Cortex of kidney (tissue), 1 donor: ENCODE measurements at places on chromosomes 2 and 18.

DNA sequence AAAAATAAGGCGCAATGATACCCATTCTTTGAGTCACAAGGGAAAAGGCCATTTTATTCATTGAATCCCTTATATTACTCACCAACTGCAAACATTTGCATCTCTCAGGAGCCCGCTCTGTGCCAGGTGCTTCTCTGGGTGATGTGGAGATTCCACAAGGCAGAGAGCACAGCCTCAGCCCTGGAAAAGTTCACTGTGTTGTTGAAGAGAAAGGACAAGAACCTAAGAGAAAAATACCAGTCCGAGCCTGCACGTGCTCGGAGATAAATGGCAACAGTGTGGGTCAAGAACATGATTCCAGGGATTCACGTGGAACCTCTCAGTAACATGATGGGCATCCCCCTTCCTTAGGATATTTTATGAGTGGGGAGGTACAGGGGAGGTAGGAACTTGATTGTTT, 11.8 kb downstream of the GNAL start:
- DNase-seq = no peak

- no peak for DNase-seq
These were observed 214.3 kb upstream of the APCDD1 start for GRCh38 chr18:10239991-10240634.

DNA sequence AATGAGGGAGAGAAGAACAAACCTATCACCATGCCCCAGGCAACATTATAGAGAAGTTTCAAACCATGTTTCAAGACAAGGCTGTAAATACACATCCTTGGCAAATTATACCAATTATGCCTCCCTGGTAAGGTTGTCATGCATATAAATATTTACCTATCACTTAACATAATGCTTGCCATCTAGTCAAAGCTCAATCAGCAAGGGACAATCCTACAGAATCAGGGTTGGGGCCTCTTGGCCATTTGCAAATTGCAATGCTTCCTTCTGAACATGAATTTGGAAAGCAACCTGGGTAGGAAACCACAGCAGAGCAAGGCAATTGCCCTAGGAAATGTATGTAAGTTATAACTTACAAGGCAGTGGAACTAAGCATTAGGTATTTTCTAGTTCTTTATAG, 907.2 kb upstream of the CDH2 start:
- no peak for DNase-seq

DNA sequence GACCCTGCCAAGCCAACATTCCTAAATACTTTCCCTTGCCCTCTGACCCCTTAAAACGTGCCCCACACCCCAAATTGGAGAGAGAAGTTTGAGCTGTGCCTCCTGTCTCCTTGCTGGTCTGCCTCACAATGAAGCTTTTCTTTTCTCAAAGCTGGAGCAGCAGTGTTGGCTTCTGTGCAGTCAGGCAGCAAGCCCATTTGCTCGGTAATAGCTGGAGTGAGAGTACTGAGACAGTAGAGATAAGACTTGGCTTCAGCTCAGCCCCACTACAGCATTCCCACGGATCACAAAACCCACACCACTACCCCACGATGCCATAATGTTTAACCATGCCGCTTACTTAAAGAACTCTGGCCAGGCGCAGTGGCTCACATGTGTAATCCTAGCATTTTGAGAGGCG, 73.0 kb downstream of the NCAPH start:
- no peak for DNase-seq

- DNase-seq = no peak
These were observed 1.5 kb downstream of the STRADB start for GRCh38 chr2:201452922-201453643.

DNA sequence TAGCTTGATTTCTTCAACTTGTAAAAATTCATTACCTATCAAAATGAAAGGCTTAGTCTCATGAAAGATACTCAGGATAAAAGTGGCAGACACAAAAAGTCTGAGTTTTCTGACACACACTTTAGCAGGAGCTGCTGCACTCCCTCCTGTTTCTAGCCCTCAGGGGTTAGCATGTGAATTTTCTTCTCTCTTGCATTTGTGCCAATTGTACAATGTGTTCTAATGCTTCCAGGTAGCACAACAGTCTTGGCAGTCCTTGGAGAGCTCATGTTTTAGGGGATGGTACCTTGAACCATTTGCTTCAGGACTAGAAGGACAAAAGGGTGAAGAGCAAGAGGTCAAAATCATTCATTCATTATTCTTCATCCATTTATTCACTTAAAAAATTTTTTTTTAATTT, 316.8 kb downstream of the AFF3 start:
- no peak for DNase-seq

DNA sequence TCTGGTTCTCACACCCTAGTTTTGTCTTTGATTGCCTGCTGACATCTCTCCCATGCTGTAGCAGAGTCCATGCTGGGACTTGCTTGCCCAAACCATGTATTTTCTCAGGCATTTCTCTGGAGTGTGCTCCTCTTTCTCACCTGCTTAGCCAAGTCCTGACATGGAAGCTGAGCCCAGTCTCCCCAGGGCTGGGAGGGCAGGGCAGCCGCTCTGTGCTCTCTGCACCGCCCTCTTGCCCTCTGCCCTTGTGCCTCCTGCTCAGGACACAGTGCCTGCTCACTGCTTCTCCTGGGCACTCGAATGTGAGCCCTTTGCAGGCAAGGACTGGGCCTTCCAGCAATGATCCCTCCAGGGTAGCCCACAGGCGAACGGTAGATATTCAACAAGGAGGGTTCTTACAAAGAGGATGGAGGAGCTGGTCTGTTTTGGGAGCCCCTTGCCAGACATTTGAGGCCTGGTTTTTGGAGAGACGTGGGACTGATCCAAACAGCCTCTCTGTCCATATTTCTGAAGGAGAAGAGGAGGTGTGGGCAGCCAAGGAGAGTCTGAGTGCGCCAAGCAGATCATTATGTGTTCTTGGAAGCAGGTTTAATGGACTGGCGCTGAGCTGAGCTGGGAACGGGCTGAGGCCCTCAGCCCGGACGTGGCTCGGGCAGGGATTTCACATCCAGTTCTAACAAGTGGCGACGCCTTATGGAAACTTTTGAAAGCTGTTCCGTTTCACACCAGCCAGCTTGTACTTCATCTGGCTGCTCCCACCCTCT, 4.0 kb downstream of the SLC14A2 start:
- no peak for DNase-seq

- no peak for DNase-seq
These were observed 375.1 kb downstream of the SETBP1 start for GRCh38 chr18:45055811-45056210.

GRCh38 chr2:16188261-16188890, 248.0 kb downstream of the MYCN start:
- DNase-seq = no peak

DNA sequence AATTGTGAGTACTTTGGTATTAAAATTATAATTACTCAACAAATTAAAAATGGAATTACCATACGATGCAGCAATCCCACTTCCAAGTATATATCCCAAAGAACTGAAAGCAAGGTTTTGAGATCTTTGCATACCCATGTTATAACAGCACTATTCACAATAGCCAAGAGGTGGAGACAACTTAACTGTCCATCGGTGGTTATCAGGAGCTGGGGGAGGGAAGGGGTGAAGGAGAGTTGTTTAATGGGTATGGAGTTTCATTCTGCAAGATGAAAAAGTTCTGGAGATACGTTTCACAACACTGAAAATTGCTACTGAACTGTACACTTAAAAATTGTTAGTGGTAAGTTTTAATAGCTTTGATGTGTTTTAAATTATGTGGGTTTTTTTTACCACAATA, 25.7 kb downstream of the RAB10 start:
- no peak for DNase-seq

- DNase-seq = no peak
These were observed 22.2 kb upstream of the CAB39 start for GRCh38 chr2:230690439-230690838.

DNA sequence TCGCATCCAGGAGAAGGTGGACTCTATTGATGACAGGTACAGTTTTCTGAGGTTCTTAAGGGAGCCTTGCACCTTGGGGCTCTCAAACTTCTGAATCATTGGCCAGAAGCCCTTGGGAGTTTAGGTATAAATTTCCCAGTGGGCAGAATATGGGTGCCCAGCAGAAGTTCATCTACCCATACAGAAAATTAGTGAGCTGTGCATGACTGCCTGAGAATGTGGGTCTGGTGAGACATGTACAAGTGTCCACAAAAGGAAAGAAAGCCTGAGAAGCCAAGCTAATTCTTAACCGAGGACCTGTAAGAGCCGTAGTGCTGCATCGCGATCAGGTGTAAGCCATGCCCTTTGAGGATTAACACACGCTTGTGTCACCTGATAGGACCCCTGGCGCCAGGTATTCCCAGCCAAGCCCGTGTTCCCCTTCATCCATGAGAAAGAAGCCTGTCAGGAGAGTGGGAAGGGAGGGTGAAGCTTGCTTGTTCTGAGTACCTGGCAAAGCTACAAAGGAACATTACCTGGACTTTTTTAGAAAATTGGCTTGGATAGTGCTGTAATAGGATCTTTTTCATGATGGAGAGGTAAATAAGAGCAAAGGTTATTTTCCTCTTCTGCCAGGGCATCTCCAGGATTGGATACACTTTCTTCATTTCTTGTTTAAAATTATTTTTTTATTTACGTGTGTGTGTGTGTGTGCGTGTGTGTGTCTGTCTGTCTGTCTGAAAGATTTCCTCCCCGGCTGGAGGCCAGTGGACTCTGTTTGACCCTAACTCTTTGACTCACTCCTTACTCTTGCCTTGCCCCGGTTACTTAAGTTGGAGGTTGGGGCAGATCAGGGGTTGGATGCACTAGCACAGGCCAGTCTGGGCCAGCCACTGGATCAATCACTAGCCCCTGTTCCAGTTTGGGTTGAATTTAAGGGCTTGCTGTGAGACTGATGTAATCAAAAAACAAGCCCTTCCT, 90.4 kb upstream of the EML6 start:
- no peak for DNase-seq

DNA sequence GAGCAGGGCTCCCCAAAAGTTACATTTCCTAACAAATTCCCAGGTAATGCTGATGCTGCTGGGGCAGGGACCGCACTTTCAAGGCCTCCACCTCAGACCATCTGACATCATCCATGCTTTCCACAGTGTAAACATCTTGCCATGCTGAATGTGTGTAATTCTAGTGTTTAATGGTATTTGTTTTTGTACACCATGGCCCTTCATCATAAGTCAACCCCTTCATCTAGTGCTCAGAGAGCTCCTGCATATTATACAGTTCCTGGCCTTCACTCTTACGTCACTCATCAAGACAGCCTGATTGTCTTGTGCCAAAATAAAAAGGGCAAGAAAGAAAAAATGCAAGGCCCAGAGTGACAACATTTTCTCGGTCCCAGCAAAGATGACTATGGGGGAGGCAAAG, 77.5 kb upstream of the ZFP36L2 start:
- DNase-seq = no peak

- DNase-seq = no peak
These were observed 5.1 kb downstream of the NOL4 start for GRCh38 chr18:34219651-34220050.

DNA sequence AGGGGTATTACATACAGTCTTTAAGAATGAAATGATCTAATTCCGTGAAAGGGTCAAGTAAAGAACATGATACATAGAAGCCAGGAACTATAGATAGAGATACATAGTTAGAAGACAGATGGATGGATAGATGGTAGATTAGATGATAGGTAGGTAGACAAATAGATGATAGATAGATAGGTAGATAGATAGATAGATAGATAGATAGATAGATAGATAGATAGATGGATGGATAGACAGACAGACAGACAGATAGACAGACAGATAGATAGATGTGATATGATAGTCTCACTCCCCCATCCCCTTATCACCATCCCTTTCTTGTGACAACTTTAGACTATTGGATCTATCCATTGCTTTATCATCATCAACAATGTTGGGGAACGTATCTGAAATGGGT, 448.2 kb downstream of the METTL4 start:
- DNase-seq = no peak

GRCh38 chr2:235098269-235098668, 146.5 kb downstream of the SH3BP4 start:
- no peak for DNase-seq
